ENCODE measurements at places on chromosomes 12 and 14.
A peak's percentile ranks its signal among the peaks of the same experiment; 100 is the strongest.

- DNase-seq, result no peak
Observed at GRCh38 chr12:15152456-15152855, 68.8 kb downstream of the RERG start.

DNA sequence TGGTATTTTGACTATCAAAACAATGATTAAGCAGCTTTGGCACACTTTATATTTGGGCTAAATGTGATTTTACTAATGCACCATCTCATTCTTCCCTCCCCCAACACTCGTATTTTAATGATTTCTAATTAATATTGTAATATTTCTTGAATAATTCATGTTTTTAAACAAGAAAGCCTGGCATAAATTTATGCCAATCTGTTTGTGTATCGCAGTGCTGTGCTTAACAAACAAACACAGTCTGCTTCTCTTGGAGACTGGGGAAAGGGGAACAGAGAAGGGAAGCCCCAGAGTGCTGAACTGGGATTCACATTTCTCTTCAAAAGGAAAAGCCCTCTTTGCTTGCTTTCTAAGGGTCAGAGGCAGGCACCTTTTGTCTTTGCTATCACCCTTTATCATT lies 496.9 kb upstream of the STXBP6 start:
- DNase-seq, result no peak

DNA sequence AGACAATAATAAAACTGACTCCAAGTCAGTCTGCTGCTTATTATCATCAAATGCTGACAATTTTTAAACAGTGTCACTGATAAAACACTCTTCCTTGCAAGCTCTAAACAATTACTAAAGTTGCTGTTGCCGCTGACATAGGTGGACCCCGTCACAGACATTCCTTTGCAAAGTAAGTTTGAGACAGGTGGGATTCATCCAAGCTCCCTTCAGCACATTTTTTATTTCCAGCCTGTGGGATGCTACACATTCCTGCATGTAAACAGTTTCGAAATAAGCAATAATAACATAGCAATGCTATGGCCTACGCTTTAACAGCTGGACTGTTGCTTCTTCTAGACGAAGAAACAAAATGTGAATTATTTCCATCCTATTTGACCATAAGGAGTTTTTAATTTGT lies 85.4 kb upstream of the HIF1A start:
- no peak for DNase-seq

- DNase-seq, result no peak
Observed at GRCh38 chr12:10178821-10179220, at the start of gene TMEM52B. Gene TMEM52B (plus strand): TSS chr12:10179032. CDS start chr12:10179575, 543 bp downstream.

DNA sequence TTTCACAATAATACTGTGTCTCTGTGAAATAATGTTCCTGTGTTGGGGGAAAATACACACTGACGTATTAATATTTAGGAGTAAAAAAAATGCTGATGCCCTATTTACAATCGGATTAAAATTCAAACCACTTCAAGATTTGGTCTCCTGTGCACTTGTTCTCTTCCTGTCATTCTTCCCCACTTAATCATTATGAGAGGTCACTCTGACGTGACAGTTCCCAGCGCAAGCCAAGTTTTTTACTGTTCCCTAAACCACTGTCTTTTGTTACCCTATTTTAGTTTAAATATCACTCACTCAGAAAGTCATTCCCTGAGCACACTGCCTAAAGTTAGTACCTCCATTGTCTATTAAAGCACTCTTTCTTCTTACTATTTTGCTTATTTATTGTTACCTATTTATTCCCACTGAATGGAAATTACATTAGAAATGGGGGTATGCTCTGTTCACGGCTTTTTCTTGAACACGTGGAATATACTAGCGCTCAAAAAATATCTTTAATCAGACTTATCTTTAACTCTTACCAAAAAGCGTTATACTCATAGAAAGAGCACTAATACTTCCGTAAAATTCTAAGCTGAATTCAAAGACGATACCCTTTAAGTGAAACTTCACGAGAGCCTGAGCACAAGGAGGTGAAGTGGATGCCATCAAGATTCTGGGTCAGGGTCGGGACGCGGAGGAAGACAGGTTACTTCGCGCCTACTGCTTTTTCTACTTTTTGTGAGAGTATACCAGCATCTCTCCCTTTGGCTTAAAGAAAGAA lies 670 bp upstream of the PSMA3 start:
- no peak for DNase-seq

GRCh38 chr12:39846304-39846703 lies 226.7 kb upstream of the ABCD2 start:
- no peak for DNase-seq

DNA sequence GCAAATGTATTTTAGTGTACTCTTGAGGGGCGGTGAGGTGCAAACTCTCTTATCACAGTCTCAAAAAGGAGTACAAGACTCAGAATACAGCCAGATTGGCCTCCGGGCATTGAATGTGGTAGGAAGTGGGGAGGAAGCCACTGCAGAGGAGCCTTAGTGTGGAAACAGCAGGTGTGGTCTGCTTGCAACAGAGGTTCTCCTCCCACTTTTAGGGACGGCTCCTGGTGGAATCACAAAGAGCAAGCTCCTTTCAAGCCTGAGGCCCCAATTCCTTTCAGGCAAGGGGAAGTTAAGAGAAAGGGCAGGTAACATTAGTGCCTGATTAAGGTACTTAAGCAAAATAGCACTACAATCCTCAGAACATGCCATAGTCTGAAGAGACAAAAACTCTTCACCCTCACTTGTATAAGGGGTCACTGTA lies 23.7 kb upstream of the SLC2A3 start:
- DNase-seq, result no peak

DNA sequence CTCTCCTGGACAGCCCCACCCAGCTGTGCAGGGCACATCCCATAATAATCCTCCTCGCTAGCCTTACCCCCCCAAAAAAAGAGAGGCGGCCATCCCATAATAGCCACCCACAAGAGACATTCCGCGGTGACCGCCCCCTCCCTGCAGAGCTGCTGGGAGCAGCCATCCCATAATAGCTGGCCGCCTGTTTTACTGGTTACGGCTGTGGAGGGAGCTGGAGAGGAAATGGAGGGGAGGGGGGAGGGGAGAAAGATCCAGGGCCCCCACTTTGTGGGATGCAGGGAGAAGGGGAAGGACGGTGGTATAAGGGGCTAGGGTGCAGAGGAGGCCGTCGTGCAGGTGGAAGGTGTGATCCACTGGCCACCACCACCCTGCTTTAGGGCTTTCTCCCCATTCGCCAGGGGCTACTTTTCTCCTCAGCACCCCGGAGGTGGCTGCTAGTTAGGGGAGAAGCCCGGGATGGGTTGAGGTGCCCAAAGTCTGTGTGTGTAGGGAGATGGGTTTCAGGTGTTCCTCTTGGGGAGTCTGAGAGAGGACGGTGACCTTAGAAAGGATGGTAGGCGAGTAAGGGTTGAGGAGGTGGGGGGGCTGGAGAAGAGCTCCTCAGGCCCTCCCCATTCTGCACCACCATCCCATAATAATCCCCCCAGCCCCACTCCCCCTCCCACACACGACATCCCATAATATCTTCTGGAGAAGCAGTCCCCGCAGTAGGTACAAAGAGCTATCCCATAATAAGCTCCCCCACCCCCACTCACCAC lies 6.0 kb upstream of the CHD4 start:
- DNase-seq, result peak; percentile 41

GRCh38 chr12:111428728-111429175 lies 23.0 kb downstream of the SH2B3 start:
- no peak for DNase-seq

DNA sequence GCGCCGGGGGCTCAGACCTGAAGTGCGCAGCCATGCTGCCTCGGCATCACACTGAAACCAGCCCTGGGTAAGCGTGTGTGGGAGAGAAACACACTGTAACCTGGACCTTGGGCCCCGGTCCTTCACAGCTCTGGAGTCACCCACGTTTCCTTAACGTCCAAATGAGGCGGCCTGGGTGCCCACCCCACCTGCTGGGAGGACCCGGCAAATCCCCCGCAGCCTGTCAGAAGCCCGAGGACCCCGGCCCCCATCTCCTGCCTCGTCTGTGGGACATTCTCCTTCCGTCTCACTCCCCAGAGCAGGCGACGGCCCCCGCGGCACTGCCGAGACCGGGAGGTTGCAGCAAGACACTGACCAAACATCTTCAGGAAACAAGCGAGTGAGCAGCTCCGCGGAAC lies 66.5 kb upstream of the GALNT9 start:
- no peak for DNase-seq

DNA sequence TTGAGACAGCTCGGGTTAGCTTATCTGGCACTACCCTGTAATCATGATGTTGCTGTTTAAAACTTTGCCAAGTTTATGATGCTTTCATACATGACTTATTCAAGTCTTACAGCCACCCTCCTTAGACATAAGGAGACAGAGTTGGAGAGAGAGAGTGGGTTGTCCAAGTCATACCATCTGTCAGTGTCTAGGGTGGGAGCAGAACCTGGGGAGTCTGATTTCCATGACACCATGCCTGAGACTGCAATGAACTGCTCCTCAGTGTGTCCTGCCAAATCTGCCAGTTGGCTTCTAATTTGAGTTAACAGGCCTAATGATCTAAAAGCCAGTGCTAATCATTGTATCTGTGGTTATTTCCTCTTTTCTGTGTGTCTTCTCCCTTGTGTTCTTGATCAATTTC lies 43.7 kb upstream of the PHC1 start:
- DNase-seq, result no peak

DNA sequence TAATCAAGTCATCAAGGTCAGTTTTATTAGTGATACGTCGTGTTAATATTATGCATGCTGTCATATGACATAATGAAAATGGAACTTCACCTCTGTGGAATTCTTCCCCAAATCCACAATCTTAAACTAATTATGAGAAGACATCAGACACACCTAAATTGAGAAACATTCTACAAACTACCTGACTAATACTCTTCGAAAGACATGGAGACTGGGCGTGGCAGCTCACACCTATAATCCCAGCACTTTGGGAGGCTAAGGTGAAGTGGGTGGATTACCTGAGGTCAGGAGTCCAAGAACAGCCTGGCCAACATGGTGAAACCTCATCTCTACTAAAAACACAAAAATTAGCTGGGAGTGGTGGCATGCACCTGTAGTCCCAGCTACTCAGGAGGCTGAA lies 33.3 kb upstream of the KRAS start:
- DNase-seq, result no peak

DNA sequence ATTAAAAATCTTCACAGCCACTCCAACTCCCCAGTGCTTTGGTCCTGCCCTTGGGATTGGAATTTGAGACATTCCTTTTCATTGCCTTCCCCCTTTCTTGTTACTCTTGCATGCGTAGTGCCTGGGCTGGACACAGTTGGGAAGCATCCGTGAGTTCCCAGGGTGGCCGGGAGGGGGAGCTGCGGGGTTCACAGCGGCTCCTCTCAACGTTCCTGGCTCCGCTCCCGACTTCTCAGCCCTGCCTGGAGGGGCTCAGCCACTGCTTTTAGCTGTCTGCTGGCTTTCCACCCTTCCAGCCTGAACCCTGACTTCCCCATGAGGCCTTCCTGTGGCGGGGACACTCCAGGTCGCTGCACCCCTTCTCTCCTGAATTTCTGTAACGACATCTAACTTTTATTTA lies 3.2 kb downstream of the TEX52 start:
- peak; percentile 59 for DNase-seq

DNA sequence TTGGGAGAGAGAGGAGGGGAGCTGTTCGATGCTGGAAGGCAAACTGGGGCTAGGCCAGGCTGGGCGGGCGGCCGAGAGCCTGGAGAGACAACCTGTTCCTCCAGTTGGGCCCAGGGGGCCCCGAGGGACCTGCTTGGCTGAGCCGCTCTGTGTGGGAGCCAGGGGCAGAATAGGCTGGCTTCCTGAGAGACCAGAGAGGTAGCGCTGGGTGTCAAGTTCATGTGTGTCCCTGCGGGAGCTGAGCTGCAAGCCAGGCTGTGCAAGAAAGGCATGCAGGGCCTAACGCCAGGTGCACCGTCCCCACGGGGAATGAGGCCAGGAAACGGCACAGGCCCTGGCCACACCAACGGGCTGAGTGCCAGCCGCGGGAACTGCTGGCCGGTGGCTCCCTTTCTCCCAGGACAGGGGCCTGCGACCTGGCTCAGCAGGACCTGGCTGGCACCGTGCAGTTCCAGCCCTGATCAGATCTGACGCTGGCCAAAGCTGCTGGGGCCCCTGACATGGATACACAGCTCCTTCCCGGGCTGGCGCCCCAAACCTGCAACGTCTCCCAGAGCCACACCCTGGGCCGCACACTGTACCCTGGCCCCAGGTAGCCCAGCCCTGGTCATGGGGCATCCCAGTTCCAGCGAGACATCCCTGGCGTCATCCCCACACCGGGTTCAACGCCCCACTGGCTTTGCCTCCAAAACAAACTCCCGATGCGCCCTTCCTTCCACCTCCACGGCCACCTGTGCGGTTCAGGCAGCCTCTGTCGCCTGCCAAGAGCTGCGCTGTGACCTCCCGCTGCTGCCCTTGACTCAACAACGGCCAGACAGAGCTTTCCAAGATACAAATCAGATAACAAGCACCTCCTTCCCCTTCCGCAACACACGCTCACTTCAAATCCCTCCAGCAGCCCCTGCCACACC lies 65.0 kb downstream of the RFLNA start:
- no peak for DNase-seq
